Effector memory CD4-positive, alpha-beta T cell (primary cell): ENCODE measurements at places on chromosomes 1 and 21.

GRCh38 chr1:199205740-199206441, 567.1 kb downstream of the PTPRC start:
- DNase-seq, result no peak

DNA sequence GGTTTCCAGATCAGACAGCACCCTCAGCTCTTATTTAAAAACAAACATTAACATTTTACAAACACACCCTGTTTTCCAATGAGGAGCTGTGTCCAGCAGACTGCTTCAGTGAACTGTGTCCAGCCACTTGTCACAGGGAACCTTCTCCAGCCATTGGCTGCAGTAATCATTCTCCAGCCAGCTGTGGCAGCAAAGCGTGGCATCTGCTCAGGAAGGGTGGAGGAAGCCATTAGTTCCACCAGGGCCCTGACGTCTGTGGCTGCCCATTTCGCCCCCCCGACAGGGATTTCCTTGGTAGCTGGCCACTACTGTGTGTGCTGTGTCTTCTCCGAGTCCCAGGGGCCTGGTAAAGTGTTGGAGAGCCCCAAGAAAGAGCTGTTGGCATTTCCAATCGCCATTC, 62.9 kb upstream of the SELENON start:
- DNase-seq, result no peak

DNA sequence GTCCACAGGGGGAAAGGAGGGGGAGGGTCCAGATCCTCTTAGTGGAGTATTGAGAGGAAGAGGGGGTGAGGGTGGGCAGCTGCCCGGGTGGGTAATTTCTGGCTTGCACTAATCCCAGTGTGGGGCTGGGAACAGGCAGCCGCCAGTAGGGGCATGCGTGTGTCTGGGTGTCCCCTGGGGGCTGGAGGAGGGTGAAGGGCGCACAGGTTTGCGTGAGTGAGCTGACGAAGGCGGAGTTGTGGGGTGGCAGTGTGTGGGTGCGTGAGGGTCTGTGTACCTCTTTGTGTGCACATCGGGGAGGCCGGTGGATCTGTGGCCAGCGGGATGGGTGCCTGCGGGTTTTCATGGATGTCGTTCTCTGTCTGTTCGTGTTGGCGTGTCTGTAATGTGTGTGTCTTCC, 97.3 kb downstream of the PAX7 start:
- no peak for DNase-seq

- DNase-seq, result no peak
Observed at GRCh38 chr1:41664861-41665640, 180.6 kb upstream of the EDN2 start.

GRCh38 chr1:247324204-247324787, 7.4 kb downstream of the ZNF496 start:
- no peak for DNase-seq

GRCh38 chr21:35178827-35179226, 129.7 kb upstream of the RUNX1 start:
- DNase-seq, result no peak

DNA sequence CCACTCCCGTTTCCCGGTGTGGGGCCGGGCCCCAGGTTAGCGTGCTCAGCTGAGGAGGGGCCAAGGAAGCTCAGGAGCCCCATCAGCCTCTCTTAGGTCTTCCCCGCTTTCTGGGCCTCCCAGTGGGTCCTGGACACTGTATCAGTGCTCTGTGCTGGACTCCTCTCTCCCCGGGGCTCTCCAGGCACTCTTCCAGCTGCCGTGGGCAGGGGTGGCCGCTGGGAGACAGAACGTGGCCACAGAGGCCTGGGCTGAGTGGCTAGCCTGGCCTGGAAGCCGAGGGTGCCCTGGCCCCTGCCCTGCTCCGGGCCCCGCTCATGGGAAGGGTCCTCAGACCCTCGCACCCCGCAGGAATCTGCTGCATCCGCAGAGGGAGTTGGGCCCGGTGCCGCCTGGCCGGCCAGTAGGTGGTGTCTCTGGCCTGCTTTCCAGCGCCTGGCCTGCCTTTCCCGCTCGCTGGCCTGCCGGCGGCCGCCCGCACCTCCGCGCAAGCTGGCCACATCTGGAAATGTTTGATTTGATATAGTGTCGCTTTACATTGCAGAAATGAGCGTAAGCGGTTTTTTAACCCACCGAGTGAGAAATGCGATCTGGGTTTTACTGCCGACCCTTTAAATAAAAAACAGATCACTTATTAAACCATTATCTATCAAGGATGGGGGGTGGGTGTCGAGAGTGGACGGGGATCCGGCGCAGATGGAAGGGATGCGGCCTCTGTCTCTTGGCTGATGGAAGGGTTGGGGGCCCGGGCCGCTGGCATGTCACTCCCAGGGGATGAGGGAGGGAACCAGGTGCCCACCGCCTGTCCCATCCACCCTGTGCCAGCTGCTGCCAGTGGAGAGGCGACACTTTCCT, 74.4 kb upstream of the TTC34 start:
- no peak for DNase-seq

DNA sequence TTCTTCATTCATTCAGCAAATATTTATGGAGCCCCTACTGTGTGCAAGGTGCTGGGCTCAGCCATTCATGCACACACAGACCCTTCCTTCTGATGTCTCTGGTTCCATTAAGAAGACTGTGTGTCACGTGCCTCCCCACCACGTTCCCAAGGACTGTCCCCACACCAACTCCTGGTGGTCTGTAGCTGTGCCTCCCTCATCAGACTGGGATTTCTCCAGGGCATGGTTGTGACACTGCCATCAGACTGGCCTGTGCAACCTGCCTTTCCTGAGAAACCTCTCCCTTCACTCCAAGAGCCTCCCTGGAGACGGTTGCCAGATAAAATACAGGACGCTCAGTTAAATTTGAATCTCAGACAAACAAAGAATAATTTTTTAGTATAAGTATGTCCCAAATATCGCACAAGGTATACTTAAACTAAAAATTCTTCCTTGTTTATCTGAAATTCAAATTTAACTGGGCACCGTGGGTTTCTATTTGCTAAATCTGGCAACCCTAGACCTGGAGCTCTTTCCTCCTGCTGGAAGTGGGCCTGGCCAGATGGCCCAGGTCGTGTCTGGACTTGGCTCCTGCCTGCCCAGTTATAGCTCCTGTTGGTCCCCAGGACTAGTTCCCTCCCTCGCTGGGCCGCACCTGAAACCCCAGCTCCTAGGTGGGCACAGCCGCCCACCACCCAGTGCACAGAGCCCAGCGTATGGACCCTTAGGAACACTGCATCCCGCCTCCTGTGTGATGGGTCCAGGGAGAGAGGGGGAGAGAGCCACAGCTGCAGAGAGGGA, 76.9 kb downstream of the RAP1GAP start:
- no peak for DNase-seq

DNA sequence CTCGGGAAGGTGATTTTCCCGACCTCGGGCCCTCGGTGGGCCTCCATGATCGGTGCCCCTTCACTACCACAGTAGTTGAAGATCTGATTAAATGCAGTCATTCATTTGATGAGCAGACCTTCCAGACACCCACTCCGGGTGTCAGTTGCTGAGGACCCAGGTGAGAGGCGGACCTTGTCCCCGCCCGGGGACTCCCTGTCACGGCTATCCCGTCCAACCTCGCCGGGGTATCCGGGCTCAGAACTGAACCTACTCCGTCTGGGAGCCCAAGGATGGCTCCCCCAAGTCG, 22.6 kb downstream of the RNU1-3 start:
- no peak for DNase-seq

DNA sequence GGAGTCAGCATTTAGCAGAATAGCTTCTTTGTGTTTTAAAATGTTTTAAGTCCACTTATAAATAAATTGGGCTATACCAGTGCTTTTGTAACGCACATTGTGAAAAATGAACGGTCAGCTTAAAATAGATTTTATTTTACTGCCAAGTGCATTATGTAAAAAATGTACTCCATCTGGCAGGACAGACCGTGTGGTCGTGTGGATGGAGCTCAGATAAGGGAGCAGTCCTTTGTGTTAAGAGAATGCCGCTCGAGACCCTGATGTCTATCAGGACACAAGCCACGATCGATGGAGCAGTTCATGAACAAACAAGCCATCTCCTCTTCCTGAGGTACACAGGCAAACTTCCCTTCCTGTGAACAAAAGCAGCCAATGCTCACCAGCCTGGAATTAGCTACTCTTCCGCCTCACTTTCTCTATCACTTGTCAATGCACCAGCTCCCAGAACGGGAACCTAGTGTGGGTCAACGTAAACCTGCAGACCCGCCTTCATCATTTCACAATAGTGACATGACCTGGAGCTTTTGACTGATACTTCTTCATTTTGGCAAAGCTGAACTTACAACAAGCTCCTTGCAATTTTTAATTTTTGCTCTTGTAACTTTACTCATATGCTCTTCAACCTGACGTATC, 243.5 kb downstream of the TGFB2 start:
- DNase-seq, result no peak

DNA sequence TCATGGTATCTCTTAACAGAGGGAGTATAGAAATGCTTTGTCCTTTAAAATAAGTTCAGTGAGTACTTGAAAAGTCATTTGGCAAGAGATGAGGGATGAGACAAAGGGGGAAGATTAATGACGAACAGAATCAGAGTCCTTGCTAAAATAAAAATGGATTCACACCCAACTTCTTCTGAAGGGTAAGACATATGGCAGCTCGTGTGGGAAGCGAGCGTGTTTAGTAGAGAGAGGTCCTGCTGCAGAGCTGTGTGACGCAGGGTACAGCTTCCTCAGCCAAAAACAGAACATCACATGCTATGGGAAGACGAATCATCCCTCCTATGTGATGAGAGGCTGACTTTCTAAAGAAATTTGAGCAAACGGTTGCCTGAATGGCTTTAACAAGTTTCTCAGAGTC, 158.5 kb upstream of the LMO4 start:
- no peak for DNase-seq

DNA sequence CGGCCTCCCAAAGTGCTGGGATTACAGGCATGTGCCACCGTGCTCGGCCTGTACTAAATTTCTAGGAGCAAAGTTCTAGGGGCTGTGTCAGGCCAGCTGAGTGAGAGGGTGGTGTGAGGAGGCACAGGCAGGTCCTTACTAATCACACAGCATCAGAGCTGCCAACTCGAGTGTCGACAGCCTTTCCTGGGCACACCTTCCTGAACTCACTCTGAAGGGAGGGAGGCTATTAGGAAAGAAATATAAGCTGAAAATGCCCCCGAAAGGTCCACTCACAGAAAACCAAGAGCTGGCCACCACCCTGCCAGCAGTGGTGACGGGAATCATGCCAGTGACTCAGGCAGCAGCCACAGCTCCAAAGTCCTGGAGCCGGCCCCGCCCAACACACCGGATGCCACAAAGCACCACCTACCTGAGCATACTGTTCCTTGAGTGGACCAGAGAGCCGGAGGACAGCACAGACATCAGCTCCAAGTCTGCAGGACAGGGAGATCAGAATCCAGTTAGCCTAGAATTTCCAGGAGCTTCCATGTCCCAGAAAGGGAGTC, 4.5 kb downstream of the PMVK start:
- DNase-seq, result no peak

GRCh38 chr1:10216090-10216749, 5.8 kb downstream of the KIF1B start:
- DNase-seq, result no peak

GRCh38 chr1:831522-831921, 92.2 kb upstream of the SAMD11 start:
- no peak for DNase-seq

DNA sequence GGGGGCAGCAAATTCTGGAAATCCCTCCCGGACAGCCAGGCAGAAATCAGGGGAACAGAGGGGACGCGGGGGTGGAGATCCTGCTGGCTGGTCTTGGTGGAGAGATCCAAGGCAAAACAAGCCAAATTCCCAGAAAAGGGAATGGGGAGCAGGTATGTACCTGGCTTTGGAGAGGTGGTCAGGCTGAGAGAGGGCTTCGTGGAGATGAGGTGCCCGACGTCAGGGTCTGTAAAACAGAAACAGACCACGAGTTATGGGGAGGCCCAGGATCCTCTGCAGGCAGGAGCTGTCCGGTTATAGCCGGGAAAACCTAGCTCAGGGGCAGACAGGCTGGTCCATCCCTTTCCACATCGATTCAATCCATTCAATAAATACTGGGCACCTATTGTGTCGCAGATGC, 4.4 kb downstream of the CLEC20A start:
- no peak for DNase-seq

DNA sequence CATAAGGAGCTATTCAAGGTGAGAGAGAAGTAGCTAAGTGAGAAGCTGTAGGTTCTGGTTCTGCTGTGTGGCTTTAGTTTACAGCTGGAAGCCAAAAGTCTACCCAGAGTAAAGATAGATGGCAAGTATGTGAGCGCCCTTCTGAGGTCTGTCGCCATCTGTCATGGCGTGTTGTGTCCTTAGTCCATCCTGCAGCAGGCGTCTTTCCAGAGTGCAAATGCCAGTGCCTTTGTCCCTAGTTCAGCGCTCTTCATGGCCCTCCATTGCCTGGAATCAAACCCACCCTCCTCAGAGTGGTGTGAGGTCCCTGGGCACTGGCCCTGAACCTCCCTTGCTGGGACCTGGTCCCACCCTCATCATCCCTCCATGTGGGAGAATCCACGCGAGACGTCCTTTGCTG, 96.6 kb downstream of the ADARB1 start:
- DNase-seq, result no peak

DNA sequence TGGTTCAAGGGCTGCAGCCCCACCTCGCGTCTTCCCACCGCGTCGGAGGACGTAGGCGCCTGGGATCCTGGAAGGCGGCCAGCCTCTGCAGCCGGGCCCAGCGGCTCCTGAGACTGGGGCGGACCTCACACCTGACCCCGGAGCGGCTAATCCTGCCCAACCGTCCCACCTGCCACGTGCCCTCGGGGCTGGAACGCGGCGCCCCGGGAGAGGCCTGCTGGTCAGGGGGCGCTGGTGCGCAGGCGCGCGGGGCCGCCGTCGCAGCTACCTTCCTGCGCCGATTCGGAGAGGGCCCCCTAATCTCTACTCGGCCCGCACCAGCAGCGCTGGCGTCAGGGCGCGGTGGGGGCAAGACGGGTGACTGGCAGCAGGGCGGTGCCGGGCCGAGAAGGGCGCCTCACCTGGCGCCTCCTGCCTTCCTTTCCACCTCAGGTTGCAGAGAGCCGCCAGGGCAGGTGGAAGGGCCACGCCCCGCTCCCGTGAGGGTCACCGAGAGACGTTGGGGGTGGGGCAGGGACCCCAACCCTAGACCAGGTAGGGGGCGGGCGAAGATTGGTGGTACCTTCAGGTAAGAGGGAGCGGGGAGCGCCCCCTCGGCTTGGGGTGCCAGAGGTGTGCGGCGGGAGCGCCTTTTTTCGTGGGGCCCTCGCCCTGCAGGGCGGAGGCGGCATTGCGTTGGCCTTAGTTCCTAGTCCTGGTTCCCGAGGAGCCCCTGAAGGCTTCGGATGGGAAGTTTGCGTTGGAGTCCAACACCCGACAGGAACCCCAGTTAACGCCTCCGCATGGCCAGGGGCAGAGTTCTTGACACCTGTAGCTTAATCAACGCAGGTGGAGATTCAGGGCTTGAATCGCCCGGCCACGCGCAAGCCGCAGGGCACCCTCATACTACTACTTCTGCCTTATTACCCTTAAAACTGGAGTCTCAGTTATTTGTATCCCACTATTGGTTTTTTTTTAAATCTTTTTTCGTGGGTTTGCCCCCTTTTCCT, at the start of gene TDRD5:
TDRD5 (plus strand) TSS at position 241 of the 989 bp plus-strand sequence. CDS start 784 bp downstream, outside the sequence.
- DNase-seq, result no peak
